ENCODE measurements at places on chromosomes 7 and 10.
A peak's percentile ranks its signal among the peaks of the same experiment; 100 is the strongest.

GRCh38 chr7:82194016-82194643, 249.4 kb downstream of the CACNA2D1 start:
- no peak for DNase-seq

DNA sequence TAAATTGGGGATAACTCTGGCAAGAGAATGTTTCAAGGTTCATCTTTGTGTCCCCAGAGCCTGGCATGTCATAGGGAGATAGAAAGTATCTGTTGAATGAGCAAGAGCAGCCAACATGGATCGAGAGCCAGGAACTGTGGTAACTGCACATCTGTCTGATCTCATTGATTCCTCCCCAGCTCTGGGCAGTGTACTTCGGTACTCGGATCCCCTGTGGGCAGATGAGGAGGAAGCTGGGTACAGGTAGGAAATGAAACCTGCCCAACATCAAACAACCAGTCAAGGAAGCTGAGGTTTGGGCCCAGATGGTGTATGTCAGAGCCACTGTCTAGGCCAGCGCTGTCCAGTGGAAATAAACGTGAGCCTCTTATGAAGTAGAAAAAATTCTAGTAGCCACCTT, 76.4 kb downstream of the GRK5 start:
- no peak for DNase-seq

DNA sequence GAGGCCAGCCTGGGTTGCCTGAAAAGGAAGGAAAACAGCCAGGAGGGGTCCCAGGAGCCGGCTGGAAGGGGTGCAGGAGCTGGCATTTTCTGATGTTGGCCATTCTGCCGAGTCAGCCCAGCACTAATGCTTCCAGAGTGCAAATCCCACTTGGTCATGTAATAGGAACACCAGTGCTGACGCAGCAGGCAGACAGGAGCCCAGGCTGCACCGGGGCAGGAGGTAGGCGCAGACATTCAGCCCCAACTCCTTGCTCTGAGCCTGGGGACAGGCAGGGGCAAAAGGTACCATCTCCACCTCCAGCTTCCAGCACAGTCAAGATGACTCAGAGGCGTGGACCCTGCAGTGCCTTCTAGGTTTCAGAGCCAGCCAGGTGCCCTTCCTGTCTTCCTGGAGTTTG, 10.2 kb upstream of the YWHAG start:
- no peak for DNase-seq

GRCh38 chr10:98006266-98006665, 24.2 kb downstream of the CRTAC1 start:
- DNase-seq, result no peak

GRCh38 chr7:2110610-2111396, 121.9 kb downstream of the MAD1L1 start:
- DNase-seq, result no peak

GRCh38 chr7:24733414-24734060, 23.7 kb downstream of the GSDME start:
- DNase-seq, result no peak

DNA sequence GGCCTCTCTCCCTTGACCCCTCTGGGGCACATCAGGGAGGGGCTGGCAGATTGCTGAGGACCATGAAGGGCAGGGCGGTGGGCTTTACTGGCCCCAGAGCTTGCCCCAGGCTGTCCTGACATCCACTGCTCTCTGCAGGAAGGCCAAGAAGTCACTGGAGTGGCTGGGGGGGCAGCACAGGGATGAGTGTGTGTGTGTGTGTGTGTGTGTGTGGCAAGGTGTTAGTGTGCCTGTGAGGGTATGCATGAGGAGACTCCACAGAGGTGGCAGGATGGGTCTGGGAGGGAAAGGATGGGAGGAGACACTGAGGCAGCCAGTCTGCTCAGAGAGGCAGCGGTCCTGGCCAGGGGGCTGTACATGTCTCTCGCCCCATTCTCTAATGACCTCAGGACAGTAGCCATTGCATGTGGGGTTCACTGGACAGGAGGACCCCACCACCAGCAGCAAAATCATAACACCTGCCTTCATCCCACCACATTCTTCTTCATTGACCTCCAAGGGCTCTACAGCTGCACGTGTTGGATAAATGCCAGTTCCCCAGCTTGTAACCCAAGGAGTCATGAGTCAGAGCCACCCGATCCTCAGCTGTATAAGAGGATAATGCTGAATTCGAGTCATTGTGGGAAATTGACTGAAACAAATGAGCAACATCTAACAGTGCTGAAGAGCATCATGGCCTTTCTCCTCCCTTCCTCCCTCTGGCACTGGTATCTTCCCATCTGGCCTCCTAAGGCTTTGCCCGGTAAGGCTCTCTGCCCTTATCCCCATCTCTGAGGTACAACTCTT, 720.5 kb downstream of the GRID1 start:
- DNase-seq, result no peak

GRCh38 chr7:49244543-49244942, 320.2 kb downstream of the CDC14C start:
- DNase-seq, result no peak

DNA sequence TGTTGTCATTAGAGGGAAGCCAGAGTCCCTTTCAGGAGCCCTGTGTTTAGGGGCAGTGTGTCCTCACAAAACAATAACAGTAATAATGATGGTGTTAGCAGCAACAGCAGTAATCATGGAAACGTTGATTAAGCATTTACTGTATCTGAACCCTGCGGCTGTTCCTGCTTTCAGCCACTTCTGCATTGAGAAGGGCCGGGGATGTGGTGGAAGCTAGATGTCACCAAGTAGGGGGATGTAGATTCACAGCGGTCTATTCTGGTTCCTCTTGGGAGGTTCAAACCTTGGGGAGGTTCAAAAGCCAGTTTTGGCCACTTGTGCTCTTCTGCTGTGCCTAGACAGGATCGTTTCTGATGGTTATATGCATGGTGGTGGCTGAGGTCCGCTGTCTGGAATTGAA, 44.8 kb downstream of the PRPF18 start:
- no peak for DNase-seq

- no peak for DNase-seq
These were observed 177.0 kb downstream of the ST7 start for GRCh38 chr7:117130262-117130661.

GRCh38 chr7:155062411-155062810, 7.7 kb upstream of the HTR5A start:
- no peak for DNase-seq

- no peak for DNase-seq
These were observed 14.7 kb downstream of the CYTH3 start for GRCh38 chr7:6257675-6258074.

GRCh38 chr7:132252793-132253100, 323.5 kb downstream of the PLXNA4 start:
- DNase-seq, result no peak

- DNase-seq, result no peak
These were observed 868.4 kb downstream of the KCNMA1 start for GRCh38 chr10:76769161-76769560.

DNA sequence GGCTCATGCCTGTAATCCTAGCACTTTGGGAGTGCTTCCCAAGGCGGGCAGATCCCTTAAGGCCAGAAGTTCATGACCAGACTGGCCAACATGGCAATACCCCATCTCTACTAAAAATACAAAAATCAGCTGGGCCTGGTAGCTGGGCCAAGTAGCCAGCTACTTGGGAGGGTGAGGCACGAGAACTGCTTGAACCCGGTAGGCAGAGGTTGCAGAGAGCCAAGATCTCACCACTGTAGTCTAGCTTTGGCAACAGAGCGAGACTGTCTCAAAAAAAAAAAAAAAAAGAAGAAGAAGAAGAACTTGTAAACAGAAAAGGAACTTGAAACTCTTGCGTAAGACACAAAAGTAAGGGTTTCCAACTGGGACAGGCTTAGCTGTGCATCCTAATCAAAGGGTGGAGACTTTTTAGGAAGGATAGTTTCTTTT, 5.6 kb upstream of the IFIT2 start:
- no peak for DNase-seq

GRCh38 chr7:2477447-2478398, 1.5 kb upstream of the GRIFIN start:
- DNase-seq, result peak; percentile 73

GRCh38 chr10:3774814-3775695, 10.0 kb downstream of the KLF6 start:
- DNase-seq, result no peak

DNA sequence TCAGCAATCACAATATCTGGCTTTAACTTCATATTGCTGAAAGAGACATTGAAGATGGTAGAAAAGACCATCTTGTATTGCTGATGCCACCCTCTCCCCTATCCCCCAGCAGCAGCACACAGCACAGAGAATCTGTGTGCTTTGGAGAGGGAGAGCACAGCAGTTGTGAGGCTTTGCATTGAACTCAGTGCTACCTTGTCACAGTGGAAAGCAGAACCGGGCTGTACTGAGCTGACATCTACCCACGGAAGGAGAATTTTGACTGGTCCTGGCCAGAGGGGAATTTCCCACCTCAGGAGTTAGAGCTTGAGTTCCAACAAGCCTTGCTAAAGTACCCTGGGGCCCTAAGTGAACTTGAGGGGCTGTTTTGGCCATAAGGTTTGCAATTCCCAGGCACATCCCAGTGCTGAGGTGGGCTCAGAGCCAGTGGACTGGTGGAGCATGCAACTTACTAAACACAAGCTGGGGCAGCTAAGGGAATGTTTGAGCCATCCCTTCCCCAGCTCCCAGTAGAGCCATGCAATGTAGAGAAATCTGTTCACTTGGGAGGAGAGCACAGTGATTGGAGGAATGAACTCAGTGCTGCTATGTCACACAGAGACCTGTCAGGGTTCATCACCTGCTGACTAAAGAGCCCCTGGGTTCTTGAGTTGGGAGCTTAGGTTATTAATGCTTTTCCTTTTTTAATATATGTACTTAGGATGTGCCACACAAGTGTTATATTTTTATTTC, 62.1 kb downstream of the OR13A1 start:
- DNase-seq, result no peak

DNA sequence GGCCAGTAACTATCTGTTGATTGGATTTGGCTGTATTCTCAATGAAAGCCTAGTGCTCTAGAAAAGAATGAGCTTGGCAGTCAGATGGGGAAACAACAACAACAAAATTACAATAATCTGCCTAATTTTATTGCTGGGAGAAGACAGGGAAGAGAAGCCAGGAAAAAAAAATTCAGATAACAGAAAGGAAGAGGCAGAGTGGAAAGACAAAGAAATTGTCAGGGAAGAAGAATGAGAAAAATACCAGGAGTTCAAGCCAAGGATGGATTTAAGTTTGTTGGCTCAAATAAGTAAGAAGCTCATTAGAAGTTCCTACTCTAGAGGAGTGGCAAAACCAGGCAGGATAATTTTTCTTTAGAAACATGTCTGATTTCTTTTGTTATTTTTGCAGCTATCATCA, 45.9 kb upstream of the PRKG1 start:
- DNase-seq, result no peak

GRCh38 chr10:124624895-124625294, 119.3 kb downstream of the FAM53B start:
- DNase-seq, result no peak

- no peak for DNase-seq
These were observed 228.8 kb downstream of the DKK1 start for GRCh38 chr10:52542906-52543305.

- DNase-seq, result no peak
These were observed 39.2 kb downstream of the ENO4 start for GRCh38 chr10:116888380-116889055.

DNA sequence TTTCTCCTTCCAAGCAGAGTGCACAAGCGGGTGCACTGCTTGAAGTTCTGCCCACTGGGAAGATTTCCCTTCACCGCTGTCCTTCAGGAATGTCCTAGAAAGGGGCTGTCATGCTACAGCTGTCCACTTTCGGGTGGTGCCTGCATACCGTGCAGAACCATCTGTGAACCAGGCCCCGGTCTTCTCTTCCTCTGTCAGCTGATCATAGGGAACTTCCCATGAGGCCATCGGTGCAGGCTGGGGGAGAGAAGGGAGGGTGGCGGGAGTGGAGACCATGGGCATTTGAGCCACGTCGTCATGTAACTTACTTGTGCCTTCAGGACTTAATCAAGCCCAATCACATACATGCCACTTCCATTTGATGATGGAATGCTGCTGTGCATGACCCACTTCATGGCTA, 111.6 kb downstream of the NKX6-2 start:
- no peak for DNase-seq

GRCh38 chr7:152462995-152463708, 27.3 kb upstream of the KMT2C start:
- no peak for DNase-seq

DNA sequence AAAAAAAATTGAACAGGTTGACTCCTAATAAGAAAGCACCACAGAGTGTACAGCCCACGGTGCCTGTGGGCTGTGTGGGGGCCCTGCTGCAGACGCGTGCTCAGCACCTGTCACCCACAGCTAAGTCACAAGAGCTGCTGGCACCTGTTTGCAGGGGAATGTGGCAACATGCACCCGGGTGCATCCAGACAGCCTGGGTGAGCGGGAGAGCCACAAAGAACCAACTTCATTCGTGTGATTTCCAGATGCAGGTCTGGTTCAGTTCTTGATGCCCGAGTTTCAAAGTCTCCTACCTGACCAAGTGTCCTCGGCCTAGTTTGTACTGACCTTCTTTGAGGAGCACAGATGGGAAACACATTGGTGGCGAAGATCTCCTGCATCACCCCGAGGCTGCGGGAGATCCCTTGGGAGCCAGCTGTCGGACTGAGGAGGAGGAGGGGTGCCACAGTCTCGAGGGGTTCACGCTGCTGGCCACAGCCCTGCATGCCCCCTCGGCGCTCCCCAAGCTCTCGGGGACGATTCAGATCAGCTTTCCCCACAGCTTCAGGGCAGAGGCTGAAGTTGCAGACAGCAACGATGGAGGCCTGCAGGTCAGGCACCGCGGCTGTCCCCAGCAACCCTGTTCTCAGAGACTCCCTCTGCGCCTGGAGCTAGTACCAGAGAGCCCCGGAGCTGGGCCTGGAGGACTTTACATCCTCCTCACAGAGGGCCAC, 35.3 kb downstream of the AMZ1 start:
- peak; percentile 28 for DNase-seq

DNA sequence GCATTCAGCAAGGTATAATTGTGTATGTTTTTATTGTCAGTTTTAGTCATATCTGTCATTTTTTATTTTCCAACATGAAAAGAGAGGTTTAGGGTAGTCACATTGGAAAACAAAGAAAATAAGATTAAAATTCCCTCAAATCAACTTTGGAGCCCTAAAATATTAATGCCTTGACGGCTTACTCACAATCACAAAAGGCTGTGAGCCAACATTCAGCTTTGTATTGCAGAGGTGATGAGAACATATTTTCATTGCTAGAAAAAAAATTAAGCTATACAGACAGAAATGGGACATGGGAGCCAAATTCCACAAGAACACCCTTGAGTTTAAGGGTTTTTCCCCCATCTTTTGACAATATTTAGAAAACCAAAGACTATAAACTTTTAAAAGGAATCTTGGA, 30.2 kb downstream of the CALD1 start:
- no peak for DNase-seq

- no peak for DNase-seq
These were observed 12.4 kb downstream of the BUB3 start for GRCh38 chr10:123166618-123167017.

DNA sequence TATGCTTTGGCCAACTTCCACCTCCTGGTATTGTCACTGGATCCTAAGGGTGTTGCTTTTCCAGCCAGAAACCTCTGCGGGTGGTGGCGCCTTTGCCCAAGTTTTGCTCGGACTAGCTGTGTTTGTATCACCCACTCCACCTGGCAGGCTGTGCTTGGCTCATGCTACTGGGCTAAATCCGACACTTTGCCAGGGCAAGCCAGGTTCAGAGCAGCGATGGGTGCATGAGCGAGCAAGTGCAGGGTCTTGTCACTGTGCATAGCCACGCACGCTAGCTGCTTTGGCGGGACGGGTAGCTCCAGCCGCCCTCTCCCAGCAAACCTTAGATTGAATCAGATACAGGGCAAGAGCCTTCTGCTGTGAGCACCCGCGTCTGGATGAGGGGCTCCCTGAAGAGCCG, 737.5 kb downstream of the PCDH15 start:
- no peak for DNase-seq
